Activated CD4-positive, alpha-beta memory T cell treated with anti-CD3 and anti-CD28 coated beads for 36 hours (primary cell): ENCODE measurements at places on chromosomes 16 and 17.
A peak's percentile ranks its signal among the peaks of the same experiment; 100 is the strongest.

DNA sequence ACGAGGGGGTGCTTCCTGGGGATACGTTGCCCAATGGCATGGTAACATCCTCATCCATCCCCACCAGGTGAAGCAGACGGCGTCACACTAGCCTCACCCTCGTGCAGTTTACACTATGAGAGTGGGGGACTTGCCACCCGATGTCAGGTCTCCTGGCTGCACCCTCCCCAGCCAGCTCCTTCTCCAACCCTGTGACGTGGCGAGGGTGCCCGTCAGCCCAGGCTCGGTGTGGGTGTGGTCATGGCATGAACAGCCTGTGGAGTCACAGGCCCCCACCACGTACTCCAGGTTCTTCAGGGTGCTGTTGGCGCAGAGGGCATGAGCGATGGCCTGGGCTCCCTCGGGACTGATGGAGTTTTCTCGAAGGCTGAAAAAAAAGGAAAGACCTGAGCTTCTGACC, 28.3 kb downstream of the NLRC3 start:
- no peak for DNase-seq

DNA sequence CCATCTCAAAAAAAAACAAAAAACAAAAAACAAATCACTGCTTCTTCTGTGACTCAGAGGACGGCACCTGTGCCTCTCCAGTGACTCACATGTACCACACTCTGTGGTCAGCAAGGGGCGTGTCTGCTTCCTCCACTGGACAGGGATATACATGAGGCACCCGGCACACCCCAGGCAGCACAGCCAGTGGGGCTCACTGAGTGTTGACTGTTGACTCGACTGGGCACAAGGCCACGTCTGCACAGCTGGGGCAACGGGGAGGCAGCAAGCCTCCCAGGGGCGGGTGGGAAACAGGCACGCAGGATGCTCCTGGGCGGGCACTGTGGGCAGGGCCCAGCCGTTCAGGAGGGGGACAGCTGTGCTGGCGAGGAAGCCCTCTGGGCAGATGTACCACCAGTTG, 64.1 kb downstream of the TIMM22 start:
- peak; percentile 69 for DNase-seq

DNA sequence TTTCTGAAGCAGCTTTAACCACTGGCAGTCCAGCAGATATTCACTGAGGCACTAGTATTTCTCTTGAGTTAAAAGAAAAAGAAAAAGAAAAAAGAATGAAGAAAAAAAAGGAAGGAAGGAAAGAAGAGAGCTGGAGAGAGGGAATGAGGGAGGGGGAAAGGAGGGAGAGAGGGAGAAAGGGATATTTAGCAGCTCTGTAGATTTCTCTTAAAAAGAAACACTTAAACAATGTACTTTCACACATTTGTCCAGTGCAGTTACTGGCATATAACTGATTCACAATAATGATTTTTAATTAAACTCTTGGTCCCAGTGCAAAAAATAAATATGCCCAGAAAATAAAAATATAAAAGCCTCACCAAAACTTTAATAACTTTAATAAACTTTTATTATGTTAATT, 386.4 kb downstream of the KCNJ2 start:
- DNase-seq = no peak

DNA sequence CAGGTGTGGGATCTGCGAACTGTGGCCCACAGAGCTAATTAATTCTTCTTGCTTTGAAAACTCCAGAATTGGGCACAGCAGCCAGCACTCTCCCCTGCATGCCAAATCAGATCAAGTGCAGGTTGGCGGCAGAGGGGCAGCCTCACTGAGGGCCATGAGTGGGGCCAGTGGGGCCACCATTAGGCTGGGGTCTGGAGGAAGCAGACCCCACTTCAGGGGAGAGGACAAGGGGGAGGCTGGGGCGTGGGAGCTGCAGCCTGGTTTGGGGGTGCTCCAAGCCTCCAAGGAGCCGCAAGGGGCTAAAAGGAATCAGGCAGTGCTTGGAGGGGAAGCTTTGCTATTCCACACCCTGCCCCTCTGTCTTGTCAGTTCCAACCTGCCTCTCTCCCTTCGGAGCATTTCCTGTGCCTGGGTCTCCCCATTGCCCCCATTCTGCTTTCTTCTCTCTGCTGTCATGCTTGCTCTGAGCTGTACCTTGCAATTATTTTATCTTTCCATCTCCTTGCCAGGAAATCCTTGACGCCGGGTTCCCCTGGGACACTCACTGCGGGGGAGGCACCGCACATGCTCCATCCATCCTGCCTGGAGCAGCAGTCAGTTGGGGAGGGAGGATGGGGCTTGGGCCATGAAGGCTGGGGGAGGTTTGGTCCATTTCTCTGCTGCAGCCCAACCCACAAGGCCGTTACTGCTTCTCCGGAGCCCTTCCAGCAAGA, 3.3 kb upstream of the ABCC3 start:
- DNase-seq = no peak

GRCh38 chr17:43986225-43986981, 18.0 kb upstream of the NAGS start:
- no peak for DNase-seq

GRCh38 chr17:36675786-36676185, 74.4 kb downstream of the MRM1 start:
- peak; percentile 34 for DNase-seq
